Stimulated activated CD4-positive, alpha-beta T cell treated with anti-CD3 and anti-CD28 coated beads, TNF-alpha, amount 100 ng/mL, for 4 hours (primary cell): ENCODE measurements at places on chromosomes 1 and 21.

DNA sequence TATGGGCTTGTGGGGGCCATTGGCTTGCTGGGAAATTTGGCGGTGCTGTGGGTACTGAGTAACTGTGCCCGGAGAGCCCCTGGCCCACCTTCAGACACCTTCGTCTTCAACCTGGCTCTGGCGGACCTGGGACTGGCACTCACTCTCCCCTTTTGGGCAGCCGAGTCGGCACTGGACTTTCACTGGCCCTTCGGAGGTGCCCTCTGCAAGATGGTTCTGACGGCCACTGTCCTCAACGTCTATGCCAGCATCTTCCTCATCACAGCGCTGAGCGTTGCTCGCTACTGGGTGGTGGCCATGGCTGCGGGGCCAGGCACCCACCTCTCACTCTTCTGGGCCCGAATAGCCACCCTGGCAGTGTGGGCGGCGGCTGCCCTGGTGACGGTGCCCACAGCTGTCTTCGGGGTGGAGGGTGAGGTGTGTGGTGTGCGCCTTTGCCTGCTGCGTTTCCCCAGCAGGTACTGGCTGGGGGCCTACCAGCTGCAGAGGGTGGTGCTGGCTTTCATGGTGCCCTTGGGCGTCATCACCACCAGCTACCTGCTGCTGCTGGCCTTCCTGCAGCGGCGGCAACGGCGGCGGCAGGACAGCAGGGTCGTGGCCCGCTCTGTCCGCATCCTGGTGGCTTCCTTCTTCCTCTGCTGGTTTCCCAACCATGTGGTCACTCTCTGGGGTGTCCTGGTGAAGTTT is 550 bp downstream of the RXFP4 start:
- DNase-seq, result no peak

DNA sequence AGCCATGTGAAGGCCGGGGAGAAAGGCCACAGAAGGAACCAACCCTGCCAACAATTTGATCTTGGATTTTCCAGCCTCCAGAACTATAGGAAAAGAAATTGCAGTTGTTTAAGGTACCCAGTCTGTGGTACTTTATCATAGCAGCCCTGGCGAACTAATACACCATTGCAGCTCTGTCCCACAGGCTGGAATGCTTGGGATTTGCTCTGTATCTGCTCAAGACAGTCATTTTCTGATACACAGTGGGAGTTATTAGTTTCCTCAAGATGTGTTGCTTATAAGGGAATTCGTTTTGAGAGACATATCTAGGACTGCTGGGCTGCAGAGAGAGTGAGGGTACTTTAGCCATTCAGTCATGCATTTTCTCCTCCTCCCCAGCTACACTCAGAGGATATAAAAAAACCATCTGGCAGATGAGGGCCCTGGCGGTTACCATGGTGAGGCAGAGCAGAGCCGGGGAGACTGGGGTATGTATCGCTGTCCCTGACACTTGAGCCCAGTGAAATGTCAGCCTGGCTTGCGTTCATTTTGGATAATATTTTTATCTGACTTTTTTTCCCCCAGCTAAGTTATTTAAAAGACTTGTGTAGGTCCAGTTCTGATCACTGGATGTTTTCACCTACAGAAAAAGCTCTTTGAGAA is 104.6 kb downstream of the DIRAS3 start:
- no peak for DNase-seq

DNA sequence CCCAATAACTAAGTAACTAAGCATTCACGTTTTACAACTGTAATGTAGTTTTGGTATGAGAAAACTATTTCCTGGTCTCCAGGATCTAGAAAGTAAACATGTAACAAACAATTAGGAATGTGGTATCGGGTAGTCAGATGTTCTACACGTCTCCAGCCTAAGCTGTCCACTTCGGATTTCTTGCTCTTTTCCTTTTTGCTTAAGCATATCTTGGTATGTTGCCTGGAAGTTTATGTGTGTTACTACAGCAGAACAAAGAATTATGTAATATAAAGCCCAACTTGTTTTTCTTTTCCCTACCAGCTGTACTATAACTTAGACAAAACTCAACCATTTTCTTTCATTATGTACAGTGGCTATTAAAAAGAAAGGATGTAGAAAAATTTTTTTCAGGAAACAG is 20.4 kb upstream of the WARS2 start:
- no peak for DNase-seq

- no peak for DNase-seq
Observed at GRCh38 chr1:165580931-165581871, 37.4 kb downstream of the LRRC52 start.

- no peak for DNase-seq
Observed at GRCh38 chr1:71792264-71792663, 490.1 kb downstream of the NEGR1 start.

DNA sequence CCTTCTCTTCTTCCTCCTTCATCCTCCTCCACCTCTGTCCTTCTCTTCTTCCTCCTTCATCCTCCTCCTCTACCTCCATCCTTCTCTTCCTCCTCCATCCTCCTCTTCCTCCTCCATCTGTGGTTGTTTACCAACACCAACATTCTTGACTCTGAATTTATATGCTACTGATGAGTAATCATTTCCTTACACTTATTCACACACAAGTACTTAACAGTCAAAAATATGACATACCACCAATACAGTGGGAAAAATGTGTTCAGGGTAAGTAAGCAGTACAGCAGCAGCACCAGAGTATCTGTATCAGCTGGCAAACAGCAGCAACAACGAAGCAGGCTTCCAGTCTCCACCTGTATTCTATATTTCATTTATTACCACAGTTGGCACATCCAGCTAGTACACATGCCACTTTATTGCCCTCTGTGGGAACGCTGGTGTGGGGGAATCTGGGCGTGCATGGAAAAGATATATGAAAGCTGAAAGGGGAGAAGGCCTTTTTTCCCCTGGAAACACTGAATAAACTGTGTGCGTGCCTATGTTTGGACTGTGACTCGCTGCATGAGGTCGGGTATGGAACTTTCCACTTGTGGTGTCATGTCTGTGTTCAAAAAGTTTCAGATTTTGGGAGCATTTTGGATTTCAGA is 16.0 kb downstream of the ADSS2 start:
- DNase-seq, result no peak

DNA sequence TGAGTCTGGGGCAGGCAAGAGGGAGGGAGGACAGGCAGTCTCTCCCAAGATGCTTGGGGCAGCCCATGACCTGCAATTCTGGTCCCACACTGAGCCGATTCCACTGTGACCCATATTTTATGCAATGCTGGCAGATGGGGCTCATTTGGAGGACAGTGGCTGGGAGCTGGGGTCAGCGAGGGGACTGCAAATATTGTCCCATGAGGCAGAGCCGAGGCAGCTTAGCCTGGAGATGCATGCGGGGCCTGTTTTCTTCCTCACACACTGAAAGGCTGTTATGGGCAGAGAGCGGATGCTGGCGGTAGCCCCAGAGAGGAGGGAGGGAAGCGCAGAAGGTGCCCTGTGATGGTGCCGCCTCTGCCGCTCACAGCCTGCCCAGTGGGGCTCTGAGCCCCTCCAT is 128.5 kb upstream of the POU3F1 start:
- DNase-seq, result no peak

DNA sequence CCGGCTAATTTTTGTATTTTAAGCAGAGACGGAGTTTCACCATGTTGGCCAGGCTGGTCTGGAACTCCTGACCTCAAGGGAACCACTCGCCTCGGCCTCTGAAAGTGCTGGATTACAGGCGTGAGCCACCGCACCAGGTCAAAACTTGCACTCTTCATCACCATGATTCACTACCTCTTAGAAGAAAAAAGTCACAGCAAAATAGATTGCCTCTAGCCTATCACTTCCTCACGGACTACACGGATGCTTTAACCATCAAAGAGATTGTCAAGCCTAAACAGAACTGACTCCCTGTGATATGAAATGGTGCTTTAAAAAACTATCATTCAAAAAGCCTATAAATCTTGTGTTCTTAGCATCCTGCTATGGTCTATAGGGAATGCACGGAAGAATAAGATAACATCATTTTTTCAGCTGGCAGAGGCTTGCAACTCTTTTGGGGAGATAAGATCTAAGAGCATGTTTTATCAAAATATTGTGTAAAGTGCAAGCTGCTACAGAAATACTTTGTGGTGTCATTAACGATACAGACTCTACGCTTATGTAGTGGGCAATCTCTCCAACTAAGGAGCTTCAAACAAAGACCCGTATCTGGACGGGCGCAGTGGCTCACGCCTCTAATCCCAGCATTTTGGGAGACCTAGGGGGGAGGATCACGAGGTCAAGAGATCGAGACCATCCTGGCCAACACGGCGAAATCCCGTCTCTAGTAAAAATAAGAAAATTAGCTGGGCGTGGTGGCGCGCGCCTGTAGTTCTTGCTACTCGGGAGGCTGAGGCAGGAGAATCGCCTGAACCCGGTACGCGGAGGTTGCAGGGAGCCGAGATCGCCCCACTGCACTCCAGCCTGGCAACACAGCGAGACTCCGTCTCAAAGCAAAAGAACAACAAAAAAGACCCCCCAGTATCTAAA is 966 bp downstream of the TFB2M start:
- DNase-seq, result no peak

DNA sequence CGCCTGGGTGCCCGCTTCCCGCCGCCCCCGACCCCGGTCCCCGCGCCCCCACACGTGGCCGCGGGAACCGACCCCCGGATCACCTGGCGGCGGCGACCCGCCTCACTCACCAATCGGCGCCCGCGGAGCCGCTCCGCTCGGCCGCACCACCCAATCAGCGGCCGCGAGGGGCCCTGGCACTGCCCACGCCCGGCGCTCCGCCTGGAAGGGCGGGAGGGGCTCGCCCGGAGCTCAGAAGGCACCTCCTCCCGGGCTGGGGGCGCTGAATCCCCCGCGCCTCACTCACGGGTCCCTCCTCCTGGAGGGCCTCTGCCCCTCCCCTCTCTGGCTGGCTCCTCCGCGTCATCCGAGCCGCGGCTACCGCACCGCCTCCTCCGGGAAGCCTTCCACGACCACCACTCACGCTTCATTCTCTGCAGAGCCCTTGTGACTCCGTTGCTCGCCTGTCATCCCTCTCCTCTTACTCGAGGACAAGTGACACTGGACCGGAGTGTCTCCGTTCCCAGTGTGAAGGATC is 374 bp downstream of the SH2D5 start:
- peak; percentile 38 for DNase-seq

DNA sequence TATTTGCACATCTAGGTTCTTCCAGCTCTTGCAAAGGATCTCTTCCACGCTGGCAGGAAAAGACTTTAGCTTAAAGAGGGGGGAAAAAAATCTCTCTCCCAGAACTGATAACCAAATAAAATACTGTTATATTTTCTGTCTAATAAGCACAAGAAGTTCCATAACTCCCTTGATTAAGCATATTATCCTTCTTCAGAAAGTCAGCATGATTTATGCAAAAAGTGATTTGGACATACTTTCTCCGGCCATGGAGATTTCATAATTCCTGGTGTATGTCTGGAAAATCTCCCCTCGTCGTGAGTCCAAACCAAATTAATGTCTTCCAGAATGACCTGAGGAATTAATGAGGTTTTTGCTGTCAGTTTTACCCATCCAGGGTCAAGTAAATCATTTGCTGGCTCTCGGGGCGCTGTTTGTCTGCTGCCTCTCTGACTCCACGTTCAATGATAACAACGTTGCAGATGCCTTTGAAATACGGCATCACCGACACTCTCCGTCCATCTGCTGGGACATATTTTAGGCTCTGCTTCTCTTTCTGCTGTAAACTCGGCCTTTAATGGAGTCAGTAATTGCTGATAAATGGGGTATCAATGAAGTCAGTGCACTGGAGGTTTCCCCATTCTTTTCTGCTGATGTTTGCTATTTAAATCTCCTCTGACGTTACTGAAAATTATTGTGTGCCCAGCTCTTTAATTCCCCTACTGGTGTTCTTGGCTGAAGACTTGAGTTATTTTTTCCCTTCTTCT is 112.9 kb downstream of the HLX start:
- no peak for DNase-seq

- no peak for DNase-seq
Observed at GRCh38 chr1:169550294-169550693, 36.0 kb downstream of the F5 start.

- no peak for DNase-seq
Observed at GRCh38 chr1:32485554-32486255, 20.8 kb downstream of the ZBTB8B start.

DNA sequence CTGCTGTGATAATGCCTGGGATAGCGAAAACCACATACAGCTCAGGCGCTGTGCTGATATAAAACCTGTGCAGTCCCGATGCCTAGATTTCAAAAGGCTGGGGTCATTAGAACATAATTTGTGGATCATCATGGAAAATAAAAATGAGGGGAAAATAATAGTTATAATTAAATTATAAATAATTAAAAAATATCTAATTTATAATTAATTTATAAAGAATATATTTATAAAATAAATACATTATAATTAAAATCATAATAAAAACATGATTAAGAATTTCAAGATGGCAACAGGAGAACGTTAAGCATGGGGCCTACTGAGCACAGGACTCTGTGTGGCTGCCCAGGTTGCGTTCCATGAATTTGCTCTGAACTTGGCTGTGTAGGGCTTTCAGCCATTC is 53.9 kb downstream of the C21orf91 start:
- no peak for DNase-seq

DNA sequence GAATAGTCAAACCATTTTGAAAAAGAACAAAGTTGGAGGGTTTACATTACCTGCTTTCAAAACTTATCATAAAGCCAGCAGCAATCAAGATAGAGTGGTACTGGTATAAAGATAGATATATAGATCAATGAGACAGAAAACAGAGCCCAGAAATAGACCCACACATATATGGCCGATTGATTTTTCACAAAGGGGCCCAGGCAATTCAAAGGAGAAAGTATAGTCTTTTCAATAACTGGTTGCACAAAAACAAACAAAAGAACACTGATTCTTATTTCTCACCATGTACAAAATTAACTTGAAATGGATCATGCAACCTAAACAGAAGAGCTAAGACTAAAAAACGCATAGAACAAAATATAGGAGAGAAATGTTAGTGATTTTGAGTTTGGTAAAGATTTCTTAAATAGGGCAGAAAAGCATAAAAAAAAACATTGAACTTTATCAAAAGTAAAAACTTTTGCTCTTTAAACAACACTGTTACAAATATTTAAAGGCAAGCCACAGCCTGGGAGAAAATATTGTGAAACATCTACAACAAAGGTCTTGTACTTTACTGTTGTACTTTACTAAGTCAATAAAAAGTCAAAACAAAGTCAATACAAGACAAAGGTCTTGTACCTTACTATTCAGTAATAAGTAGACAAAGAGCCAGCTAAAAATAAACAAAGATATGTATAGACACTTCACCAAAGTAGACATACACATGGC is 50.2 kb downstream of the ST3GAL3 start:
- DNase-seq, result no peak

- no peak for DNase-seq
Observed at GRCh38 chr1:11434926-11435325, 44.0 kb upstream of the DISP3 start.

GRCh38 chr1:94739521-94740061 is 80.6 kb upstream of the SLC44A3 start:
- DNase-seq, result no peak

- no peak for DNase-seq
Observed at GRCh38 chr21:33080376-33080775, 10.4 kb downstream of the OLIG1 start.

DNA sequence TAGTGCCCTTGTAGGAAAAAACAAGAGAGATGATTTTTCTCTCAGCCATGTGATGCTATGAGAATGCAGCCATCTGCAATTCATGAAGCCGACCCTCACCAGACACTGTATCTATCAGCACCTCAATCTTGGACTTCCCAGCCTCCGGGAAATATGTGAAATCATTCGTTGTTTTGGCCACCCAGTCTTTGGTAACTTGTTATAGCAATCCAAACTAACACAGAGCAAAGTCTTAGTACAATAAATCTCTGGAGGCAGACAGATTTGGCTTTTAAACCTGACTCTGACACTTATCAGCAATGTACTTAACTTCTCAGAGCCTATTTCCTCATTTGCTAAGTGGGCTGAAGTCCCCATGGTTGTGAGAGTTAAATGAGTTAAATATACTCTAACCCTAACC is 5.1 kb upstream of the MED18 start:
- no peak for DNase-seq
